ENCODE measurements at places on chromosomes 5 and 9.
A peak's percentile ranks its signal among the peaks of the same experiment; 100 is the strongest.

DNA sequence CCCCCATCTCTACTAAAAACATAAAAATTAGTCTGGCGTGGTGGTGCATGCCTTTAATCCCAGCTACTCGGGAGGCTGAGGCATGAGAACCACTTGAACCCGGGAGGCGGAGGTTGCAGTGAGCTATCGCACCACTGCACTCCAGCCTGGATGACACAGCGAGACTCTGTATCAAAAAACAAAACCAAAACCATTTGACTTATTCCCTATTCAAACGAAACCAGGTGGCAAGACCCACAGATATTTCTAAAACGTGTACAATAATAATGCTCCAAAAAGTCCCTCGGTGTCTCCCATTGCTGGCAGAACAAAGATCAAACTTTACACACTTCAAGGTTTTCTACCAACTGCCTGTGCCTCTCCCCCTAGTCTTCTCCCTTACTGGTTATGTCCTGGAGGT, 29.8 kb downstream of the HMGCR start:
- DNase-seq: no peak

GRCh38 chr5:52804981-52805380, 17.3 kb downstream of the ITGA1 start:
- DNase-seq: no peak

GRCh38 chr9:95336281-95336680, 18.8 kb upstream of the FANCC start:
- DNase-seq: no peak

DNA sequence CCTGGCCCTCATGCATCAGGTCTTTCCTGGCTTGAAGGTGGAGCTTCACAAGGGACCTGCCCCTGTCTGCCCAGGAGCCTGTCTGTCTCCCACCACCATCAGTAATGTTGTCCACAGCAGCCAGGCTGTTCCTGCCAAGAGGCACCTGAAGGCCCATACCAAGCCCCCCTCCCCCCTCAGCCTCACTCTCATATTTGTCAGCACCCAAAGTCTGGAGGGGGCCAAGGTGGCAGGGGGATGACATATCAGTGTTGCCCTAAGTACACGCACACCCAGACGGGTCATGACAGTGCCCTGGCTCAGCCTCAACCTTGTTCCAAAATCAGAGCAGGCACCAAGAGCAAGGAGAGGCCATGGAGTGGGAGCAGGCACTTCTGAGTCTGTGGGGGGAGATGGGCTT, 27.2 kb upstream of the CYLC2 start:
- no peak for DNase-seq

- no peak for DNase-seq
Observed at GRCh38 chr9:8558176-8558575, 758.6 kb upstream of the DMAC1 start.

DNA sequence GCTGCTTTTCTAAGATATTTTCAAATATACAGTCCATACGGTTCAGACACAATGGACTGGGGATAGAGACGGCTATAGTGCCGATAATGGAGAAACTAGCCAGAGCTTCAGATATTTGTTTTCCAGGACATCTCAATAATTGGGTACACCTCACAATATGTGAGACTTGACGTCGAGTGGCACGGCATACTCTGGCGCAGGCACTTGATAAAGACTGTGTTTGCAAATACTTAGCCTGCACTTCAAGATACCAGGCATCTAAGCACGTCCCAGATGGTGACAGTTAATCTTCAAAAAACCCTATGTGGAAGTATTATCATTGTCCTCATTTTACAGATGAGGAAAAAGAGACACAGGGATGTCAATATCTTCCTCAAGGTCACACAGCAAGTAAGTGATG, 48.5 kb downstream of the SEMA5A start:
- DNase-seq: no peak

DNA sequence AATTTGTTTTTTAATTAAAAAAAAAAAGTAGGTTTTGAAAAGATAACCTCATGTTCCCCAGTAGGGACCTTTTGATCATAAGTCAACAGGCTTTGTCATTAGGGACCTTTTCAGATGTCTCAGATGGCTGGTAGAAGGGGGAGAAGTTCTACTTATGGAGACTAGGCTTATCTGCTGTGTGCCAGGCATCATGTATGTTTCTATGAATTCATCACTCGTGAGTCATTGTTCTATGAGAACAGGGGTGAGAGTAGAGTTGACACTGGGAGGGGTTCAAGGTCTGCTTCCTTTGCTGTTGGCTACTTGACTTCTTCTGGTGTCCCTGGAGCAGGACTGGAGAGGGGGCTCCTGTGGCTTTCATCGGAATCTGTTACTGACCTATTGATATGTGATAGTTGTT, 138.8 kb downstream of the KDM4C start:
- no peak for DNase-seq

DNA sequence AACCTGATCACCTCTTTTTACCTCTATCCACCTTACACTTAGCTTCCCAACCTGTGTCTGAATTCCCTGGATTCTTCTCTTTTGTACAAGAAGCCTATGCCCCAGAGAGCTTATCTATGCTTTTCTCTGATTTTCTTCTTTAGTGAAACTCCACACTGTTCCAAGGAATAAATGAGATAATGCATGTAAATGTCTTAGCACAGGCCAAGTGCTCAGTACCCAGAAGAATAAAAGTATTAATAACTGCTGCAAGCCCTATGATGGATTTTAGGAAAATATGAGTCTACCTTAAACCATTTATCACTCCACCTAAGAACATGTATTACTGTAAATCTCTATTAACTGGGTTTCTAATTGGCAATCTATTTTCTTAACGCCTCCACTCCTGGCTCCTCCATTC, 168.5 kb upstream of the TNC start:
- no peak for DNase-seq

DNA sequence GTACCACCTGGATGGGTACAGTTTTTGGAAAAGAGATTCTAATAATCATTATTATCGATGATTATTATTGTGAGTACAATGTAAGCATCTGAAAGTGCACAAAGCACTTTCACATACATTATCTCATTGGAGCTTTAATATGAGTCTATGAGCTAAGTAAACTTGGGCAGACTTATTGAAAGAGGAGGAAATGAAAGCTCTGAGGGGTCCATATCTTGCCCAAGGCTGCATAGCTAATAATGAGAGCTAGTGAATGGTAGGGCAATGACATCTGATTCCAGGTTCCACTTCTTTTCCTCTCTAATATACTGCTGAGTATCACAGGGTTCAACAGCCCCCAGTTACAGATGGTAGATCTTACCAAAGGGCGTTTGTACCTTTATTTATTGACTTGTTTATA, 26.1 kb downstream of the TIMD4 start:
- DNase-seq: no peak

DNA sequence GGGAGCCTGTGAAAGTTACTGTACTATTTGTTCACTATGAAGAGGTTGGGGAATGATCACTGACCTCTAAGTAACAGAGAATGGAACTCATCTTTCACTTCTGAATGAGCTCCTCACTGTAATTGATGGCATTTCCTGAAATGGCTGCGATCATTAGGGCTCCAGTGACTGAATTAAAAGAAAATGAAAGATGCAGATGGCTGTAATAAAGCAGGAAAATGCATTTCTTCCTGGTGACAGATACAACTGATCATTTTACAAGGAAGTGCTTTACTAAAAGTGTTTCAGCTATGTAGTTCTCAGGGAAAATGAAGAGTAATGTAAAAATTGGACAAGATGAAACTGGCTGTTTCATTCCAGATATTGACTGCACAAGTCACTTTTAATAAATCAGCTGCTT, 1200.6 kb upstream of the NUDT12 start:
- DNase-seq: no peak

GRCh38 chr5:68087866-68088265, 127.7 kb upstream of the PIK3R1 start:
- DNase-seq: no peak

GRCh38 chr5:163489745-163490075, 15.7 kb upstream of the MAT2B start:
- DNase-seq: no peak

GRCh38 chr9:97559111-97559514, 57.6 kb downstream of the TMOD1 start:
- no peak for DNase-seq

DNA sequence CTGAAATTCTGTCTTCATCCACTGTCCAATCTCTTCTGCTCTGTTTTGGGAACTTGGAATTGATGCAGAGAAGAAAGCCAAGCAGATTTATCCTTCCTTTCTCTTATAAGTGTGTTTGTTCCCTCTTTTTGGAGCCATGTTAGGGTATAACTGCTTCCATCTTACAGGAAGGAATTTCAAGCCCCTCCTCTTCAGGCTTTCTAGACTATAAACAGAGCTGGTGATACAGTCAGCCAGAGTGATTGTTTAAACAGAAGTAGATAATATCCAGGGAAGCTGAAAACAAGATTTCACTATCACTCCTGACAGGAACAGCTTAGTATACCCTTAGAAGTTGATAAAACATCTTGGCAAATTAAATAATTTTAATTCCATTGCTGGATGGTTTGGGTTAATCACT, 102.1 kb upstream of the DMRT1 start:
- DNase-seq: no peak

DNA sequence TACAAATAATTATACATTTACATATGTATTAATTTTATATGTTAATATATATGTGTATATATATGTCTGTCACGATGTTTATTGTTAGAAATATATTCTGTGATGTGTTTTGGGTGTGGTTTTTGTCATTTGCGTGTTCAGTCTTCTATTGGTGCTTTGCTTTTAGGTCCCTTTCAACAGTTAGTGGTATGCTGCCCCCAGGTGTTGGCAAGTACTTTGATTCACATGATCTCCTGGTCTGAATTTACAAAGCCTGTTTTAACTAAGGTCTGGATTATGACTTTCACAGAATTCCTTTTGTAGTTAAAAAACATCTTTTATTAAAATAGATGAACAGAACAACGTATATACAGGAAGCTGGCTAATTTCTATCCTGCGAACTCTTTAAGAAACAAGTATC, 271.5 kb downstream of the CCDC171 start:
- peak; percentile 20 for DNase-seq

DNA sequence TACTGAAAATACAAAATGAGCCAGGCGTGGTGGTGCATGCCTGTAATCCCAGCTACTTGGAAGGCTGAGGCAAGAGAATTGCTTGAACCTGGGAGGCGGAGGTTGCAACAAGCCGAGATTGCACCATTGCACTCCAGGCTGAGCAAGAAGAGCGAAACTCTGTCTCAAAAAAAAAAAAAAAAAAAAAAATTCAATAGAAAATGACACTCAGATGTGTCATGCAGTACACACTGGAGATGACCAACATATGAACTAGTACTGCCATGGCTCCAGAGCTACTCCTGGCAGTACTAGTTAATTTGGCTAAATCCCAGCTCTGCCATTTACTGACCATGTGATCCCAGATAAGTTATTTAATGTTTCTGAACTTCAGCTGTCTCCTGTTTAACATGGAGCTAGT, 7.3 kb downstream of the ATOX1 start:
- no peak for DNase-seq

DNA sequence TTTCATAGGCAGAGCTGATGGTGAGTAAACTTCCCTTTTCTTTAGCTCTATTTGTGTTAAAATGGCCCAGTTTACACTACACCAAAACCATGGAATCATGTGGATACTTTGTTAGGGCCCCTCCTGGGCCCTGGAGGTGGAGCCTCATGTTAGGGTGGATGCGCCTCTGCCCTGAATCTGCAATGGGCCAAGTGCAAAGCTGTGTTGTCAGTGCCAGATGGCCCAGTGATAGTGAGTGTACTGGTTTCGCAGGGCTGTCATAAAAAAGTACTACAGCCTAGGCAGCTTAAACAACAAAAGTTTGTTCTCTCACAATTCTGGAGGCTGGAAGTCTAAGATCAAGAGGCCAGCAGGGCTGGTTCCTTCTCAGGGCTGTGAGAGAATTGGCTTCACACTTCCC, 64.8 kb downstream of the HSPA4 start:
- DNase-seq: no peak

- DNase-seq: no peak
Observed at GRCh38 chr5:73393611-73394489, 54.7 kb downstream of the FOXD1 start.

DNA sequence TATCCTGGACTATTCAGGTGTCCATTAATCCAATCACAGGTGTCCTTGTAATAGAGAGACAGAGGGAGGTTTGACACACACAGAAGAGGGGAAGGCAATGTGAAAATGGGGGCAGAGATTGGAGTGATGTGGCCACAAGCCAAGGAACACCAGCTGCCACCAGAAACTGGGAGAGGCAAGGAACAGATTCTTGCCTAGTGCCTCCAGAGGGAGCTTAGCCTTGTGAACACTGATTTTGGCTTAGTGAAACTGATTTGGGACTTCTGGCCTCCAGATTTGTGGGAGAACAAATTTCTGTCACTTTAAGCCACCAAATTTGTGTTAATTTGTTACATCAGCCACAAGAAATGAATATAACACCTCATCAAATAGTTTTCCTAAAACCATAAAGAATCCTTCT, 416.2 kb downstream of the ENC1 start:
- no peak for DNase-seq

GRCh38 chr5:76332102-76332501, 71.0 kb upstream of the IQGAP2 start:
- DNase-seq: no peak

GRCh38 chr9:88544245-88544644, 9.3 kb downstream of the NXNL2 start:
- DNase-seq: no peak

- no peak for DNase-seq
Observed at GRCh38 chr5:152288499-152288898, 116.6 kb downstream of the NMUR2 start.

GRCh38 chr5:174724484-174725260, at the start of gene MSX2:
TSS of gene MSX2 (plus strand) at chr5:174724582. CDS start at chr5:174724660, 78 bp downstream.
- peak; percentile 80 for DNase-seq

- no peak for DNase-seq
Observed at GRCh38 chr5:54667136-54667535, 149.6 kb downstream of the SNX18 start.

- DNase-seq: no peak
Observed at GRCh38 chr9:122374885-122375420, 4.1 kb downstream of the PTGS1 start.

- no peak for DNase-seq
Observed at GRCh38 chr5:151070449-151070848, 10.4 kb downstream of the TNIP1 start.

- DNase-seq: no peak
Observed at GRCh38 chr5:109411627-109412026, 1.9 kb upstream of the PJA2 start.

DNA sequence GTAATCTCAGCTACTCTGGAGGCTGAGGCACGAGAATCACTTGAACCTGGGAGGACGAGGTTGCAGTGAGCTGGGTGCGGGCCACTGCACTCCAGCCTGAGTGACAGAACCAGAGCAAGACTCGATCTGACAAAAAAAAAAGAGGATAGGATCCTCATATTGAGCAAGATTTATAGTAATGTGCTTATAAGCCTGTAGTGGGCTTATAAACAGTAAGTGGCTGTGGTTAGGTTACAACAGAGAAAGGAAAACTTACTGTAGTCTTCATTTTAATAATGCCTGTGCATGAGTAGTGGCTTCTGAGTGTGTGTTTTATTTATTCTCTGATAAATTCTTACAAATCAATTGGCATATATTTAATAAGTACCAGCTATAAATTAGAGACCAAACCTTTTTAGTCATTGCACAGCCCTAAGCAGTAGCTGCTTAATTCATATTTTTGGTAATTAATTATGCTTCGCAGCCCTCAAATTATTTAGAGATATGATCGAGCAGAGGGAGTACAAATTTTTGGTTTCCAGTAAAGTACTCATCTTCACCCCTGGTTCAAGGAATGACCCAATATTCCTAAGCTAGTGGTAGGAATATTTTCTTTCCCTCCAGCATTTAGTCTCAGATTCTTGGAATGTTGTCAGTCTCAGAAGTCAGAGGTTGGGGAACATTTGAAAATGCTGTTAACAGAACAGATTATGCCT, 73.8 kb upstream of the KLF9 start:
- no peak for DNase-seq
